Keratinocyte (primary cell): ENCODE measurements at places on chromosomes 12 and 14.

DNA sequence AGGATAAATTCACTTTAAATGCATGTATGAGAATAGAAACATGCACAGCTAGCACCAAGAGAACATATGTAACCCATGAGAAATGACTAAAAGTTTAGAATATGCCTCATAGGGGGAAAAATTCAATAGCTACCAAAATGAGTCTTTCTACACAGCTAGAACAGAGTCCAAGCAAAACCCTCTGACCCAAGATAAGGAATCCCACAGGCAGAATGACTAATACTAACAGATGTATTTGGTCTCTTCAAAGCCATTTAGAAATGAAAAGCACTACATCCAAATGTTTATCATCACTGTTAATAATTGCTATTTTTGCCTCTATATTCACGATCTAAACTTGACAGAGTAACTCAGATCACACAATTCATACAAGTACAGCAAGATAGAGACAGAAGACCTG, 44.0 kb downstream of the KICS2 start:
- H3K27me3 ChIP-seq, result no peaks in the 10 kb centered on the region
- H3K4me1 ChIP-seq, result peaks cover 36% of the 10 kb centered on the region
- H3K27ac ChIP-seq, result no peak overlapping the region
- no peaks in the 10 kb centered on the region for H3K36me3 ChIP-seq
- H3K4me3 ChIP-seq, result no peak overlapping the region
- no peak for DNase-seq

DNA sequence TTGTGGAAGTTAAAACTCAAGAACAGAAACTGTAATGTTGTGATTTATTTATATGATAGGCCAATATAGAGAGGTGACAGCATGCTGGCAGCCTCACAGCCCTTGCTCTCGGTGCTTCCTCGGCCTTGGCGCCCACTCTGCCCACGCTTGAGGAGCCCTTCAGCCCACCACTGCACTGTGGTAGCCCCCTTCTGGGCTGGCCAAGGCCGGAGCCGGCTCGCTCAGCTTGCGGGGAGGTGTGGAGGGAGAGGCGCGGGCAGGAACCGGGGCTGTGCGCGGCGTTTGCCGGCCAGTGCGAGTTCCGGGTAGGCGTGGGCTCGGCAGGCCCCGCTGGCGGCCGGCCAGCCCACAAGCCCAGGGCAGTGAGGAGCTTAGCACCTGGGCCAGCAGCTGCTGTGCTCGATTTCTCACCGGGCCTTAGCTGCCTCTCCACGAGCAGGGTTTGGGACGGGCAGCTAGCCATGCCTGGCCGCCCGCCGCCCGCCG, 65.8 kb upstream of the SLC8A3 start:
- H3K27me3 ChIP-seq, result peaks cover 9% of the 10 kb centered on the region
- H3K27ac ChIP-seq, result no peak overlapping the region
- no peak for DNase-seq

GRCh38 chr12:132483208-132483607, 6.7 kb upstream of the FBRSL1 start:
- no peaks in the 10 kb centered on the region for H3K36me3 ChIP-seq
- no peaks in the 10 kb centered on the region for H3K4me1 ChIP-seq
- DNase-seq, result no peak
- H3K4me3 ChIP-seq, result no peak overlapping the region
- H3K27me3 ChIP-seq, result peaks cover 54% of the 10 kb centered on the region

DNA sequence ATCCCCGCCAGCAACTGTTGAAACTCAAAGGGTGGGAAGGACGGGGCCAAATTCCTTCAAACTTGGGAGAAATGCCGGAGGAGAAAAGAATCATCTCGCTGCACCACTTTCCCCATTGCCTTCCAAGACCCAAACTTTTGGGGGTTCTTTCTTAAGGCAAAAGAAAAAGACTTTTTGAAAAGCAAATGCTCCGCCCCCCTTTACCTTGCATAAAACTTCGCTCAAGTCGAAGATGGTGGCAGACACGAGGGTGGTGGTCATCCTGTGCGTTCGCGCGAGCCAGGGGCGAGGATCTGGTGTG, 239 bp downstream of the ZFP36L1 start:
- H3K27ac ChIP-seq, result peak overlapping the region; percentile 100
- DNase-seq, result no peak
- H3K27me3 ChIP-seq, result no peaks in the 10 kb centered on the region
- H3K4me1 ChIP-seq, result peaks cover 23% of the 10 kb centered on the region
- H3K36me3 ChIP-seq, result peaks cover 39% of the 10 kb centered on the region

GRCh38 chr12:117854339-117855012, 114.3 kb downstream of the KSR2 start:
- no peak for DNase-seq
- H3K27me3 ChIP-seq, result no peaks in the 10 kb centered on the region
- H3K36me3 ChIP-seq, result no peaks in the 10 kb centered on the region
- no peak overlapping the region for H3K4me3 ChIP-seq

GRCh38 chr12:103647267-103647666, 60.2 kb downstream of the STAB2 start:
- H3K36me3 ChIP-seq, result no peaks in the 10 kb centered on the region
- no peak overlapping the region for H3K4me3 ChIP-seq
- no peaks in the 10 kb centered on the region for H3K27me3 ChIP-seq
- peaks cover 16% of the 10 kb centered on the region for H3K4me1 ChIP-seq
- DNase-seq, result peak; percentile 92
- no peak overlapping the region for H3K27ac ChIP-seq

- H3K27ac ChIP-seq, result no peak overlapping the region
- no peak for DNase-seq
- H3K4me3 ChIP-seq, result no peak overlapping the region
Measured at GRCh38 chr12:99670635-99671034, 23.1 kb downstream of the GARIN6 start.

DNA sequence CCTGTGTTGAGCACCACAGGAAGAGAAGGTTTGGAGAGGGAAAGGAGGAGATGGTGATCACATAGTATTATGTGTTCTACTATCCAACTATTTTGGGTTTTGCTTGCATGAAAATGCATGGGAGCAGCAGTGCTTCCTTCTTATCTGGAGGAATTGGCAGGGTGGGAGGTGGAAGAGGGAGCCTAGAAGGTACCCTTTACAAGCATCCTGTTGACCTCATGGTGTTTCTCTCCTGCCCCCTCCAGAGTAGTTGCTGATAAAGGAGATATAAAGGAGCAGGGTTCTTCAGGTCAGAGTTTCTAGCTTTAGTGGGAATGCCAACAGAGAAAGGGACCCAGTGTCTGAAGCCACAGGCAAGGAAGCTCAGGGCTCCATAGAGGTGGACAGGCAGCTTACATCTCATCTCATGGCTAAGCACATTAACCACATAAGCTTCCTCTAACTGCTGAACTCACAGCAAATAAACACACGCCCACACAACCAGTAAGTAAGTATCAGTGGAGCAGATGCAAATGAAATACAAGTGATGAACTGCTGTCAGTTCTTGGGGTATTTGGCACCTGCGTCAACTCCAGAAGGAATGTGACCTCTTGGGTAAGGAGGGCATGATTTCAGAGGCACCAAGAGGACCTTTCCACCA, 174.2 kb upstream of the SLC38A2 start:
- H3K4me3 ChIP-seq, result no peak overlapping the region
- H3K36me3 ChIP-seq, result no peaks in the 10 kb centered on the region
- no peak for DNase-seq
- H3K27ac ChIP-seq, result peak overlapping the region; percentile 99

DNA sequence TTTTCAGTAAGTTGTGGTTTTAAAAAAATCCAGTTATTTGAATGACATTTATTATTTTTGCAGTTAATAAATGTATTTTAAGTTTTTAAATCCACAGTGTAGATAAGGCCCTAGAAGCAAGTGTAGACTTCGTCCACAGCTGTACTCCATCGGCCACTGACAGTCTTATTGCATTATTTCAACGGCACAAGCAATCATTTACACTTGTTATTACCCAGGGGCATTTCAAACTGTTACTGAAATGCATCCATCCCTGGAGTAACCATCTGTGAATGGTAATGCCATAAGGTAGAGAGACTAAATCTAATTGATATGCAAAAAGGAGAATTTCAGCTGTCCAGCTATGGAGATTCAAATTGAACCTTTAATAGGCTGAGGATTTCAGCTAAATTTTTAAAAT, 48.4 kb downstream of the BICD1 start:
- no peaks in the 10 kb centered on the region for H3K27me3 ChIP-seq
- H3K4me1 ChIP-seq, result peaks cover 13% of the 10 kb centered on the region
